ENCODE measurements at places on chromosomes 1 and 21.
A peak's percentile ranks its signal among the peaks of the same experiment; 100 is the strongest.

GRCh38 chr1:19042675-19043578 lies 86.5 kb upstream of the IFFO2 start:
- no peak for DNase-seq

DNA sequence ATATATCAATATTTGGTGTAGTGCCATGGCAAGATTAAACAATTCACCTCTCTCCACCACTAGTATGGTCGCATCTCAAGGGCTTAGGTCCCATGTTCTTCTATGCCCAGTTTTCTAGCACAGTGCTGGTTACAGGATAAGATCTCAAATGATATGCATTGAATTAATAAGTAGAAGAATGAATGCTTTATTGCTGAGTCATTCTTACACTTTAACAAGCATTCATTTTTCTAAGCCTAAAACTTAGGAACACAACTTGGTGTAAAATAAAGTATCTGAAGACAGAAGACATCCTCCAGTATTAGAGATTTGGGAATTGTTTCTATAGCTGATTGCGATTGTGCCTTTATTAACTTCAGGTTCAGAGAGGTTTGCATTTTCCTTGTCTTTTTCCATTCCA lies 85.8 kb downstream of the TBX15 start:
- no peak for DNase-seq

DNA sequence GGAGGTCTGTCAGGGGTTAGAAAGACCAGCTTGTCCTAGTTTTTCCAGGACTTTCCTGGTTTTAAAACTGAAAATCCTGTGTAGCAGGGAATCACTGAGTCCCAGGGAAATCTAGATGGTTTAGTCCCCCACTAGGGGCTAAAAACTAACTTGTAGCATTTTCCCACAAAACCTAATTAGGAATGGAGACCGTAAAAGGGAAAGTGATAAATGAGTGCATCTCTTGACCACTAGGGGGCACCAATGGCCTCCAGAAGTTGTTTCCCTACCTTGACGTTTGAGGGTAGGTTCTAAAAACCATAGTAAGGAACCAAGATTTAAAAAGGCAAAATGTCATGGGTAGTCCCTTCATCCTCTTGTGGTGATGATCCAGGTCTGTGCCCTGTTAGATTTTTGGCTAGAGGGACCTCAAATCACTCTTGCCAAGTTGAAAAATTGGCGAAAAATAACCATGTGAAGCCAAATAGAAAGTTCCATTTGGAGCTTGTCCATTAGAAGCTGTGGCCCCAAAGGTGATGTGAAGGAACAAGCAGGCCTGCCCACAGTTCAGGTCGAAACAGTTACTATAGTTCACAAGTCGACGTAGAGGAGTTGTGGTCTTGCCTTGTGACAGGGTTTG lies 24.5 kb downstream of the CLIC6 start:
- no peak for DNase-seq

DNA sequence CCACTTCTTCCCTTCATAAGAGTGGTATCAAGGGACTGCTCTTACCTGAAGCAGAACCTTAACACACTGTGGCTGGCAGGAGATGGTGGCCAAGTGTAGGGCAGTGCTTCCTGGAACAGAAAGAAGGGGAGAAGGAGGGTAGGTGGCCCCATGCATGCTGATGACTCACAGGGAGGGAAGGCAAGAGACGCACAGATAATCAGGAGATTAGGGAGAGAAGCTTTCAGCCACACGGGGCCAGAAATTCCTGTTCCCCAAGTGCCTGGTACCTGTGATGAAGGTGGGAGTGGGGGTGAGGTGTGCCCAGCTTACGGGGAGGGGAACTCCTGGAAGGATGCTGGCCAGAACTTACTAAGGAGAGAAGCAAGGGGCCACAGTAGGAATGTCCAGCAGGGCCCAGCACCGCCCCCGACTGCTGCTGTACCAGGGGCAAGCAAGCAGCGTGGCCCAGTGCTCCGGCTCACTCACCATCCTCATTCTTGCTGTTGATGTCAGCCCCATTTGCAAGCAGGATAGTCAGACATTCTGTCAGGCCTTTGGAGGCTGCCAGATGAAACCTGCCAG lies 7.7 kb downstream of the ANKRD35 start:
- DNase-seq = no peak

DNA sequence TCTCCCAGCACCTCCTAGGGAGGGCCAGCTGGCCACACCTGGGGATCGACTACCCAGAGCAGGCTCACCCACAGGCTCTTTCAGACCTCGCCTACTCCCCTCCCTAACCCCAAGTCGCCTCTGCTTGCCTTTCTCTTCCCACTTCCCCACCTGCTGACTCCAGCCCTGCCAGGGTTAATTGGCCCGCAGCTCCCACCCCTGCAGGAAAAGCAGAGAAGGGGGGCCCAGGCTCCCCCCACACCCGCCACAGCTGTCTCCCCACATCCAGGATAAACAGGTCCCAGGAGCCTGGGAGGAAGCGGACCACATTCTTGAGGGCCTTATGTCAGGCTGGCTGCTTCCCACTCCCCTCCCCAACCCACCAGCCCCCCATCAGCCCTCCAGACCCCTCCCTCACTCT lies 45.0 kb downstream of the TAS1R2 start:
- DNase-seq = no peak

GRCh38 chr1:32702599-32703478 lies at the start of gene SYNC:
SYNC (minus strand) TSS chr1:32702770; CDS start chr1:32702660, 110 bp downstream.
- peak; percentile 94 for DNase-seq

GRCh38 chr1:162191396-162192305 lies 122.2 kb downstream of the NOS1AP start:
- DNase-seq = no peak

GRCh38 chr1:79193211-79194079 lies 186.9 kb upstream of the ADGRL4 start:
- no peak for DNase-seq

Data from gastrocnemius medialis (tissue), 4 donors.